Stimulated activated CD4-positive, alpha-beta T cell treated with anti-CD3 and anti-CD28 coated beads, Interleukin-12 subunit alpha, Interleukin-12 subunit beta, amount 100 ng/mL, for 48 hours (primary cell): ENCODE measurements at places on chromosomes 2 and 18.

- DNase-seq = no peak
Observed at GRCh38 chr2:71675296-71675695, 221.9 kb downstream of the DYSF start.

DNA sequence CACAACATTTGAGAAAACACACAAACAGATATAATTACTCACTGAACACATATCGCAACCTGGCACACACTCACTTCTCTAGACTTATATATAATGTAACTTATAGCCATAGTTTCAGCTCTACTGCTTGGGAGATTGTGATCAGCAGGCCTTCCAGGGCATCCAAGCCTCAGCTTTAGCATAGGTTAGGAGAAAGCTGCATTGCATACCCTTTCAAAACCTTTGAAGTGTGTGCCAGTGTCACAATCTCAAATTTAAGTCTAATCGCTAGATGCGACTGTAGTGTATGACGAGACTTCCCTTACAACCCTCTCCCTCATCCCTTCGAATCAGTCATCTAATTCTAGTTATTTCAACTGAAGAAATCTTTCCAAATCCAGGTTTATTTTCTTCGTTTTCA, 30.9 kb downstream of the SLC66A3 start:
- no peak for DNase-seq

DNA sequence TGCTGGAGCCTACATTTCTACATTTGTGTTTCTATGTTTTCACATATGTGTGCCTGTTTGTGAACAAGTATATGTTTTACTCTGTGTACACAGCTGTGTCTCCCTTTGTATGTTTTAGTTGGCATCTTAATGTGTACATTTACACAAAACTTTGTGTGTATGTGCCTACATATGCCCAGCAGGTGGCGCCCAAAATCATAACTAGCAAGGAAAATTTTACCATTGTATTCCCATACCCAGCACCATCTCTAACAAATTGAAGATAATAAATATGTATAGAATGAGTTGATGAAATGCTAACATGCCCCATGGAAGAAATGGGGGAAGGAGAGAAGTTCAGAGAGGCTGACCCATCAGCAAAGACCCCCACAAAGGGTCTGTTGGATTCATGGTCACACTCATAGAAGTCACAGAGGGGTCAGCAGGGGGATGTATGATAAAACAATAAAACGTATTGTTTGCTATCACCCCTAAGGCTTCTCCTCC, 48.1 kb downstream of the PKDCC start:
- peak; percentile 63 for DNase-seq

DNA sequence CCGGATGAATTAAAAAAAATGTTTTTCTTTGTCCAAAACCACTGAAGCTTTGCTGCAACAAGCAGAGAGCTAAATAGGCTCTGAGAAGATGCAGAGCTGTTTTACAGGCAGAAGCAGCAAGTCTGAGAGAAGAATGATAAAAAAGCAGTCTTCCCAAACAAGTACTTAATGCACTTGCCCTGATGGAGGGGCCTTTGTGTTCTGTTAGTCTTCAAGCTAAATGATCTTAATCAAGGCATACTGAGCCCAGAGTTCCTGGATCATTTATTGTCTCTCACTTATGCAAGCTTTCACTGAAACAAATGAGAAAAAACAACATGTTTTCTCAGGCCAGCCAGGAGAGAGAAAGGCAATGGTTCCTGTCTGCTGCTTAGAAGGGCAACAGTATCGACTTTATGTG, 152.5 kb downstream of the CLIP4 start:
- DNase-seq = no peak

- no peak for DNase-seq
Observed at GRCh38 chr18:55047546-55047945, 88.3 kb upstream of the CCDC68 start.

DNA sequence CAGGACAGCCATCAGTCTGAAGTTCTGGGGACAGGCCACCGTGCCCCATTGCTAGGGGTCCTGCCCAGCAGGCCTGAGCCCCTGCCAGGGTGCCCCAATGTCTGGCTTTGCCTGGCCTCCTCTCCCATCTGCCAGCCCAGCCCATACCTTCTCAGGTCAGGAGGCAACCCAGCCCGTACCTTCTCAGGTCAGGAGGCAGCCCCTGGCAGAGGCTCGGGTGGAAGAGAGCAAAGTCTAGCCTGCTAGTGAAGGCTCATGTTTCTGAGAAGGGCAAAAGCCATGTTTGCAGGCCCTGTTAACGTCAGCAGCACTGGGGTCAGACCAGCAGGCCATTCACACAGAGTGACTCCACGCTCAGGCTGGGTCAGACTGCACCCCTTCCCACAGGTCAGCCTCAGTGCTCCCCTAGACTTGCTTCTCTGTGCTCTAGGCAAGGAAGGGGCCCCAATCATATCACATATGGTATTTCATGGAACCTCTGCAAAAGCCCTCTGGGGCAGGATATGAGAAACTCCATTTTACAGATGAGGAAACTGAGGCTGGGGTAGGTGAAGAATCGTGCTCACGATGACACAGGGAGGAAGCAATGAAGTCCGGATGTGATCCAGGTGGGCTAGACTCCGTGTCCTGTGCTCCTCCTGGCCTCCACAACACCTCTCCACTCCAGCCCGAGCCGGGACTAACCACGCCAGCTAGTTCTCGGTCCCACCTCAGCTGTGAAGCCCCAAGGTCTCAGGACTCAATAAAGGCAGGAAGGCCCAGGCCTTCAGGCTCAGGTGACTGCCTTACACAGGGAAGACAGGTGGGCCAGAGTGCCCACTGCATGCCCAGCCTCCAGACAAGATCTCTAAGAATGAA, 9.5 kb downstream of the SDC1 start:
- DNase-seq = no peak
